ENCODE measurements at places on chromosomes 11 and 22.

DNA sequence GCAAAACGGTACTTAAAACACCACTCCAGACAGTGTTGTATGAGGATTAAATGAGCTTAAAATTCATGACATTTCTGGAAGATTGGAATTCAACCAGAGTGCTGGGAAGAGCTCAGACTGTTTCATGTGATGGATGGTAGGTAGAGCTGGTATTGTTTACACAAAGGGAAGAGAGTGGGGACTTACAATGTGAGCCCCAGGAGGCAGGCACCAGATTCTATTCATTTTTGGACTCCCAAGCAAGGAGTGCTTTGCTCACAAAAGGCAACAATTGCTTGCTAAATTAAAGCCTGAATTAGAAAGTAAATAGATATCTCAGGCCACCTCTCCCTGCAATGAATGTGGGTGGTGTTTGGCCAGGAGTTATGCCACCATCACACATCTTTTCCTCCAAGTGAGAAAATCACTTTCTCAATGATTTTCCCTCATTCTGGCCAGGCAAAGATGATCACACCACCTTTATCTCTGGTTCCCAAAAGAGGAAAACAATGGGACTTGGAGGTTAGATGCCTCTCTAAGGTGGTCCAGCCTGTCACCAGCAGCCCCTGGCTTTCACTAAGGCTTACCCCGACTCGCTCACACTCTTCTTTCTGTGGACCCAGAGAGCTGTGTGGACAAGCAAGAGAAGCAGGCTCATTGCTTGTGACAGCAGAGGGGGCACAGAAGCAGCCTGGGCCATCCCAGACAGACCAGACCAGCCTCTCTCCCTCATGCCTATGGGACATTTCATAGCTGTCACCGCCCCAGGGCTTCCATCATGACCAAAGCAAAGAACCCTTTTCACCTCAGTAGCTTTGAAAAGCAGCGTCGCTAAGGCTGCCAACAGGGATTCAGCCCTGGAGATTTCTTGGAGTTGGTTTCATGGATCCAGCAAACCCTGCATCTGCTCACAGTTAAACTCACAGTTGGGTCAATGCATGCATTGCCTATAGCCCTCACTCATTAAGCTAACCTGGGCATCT lies 63.5 kb upstream of the DRD2 start:
- DNase-seq, result no peak

GRCh38 chr22:40511604-40512003 lies 124.9 kb downstream of the MRTFA start:
- no peak for DNase-seq

DNA sequence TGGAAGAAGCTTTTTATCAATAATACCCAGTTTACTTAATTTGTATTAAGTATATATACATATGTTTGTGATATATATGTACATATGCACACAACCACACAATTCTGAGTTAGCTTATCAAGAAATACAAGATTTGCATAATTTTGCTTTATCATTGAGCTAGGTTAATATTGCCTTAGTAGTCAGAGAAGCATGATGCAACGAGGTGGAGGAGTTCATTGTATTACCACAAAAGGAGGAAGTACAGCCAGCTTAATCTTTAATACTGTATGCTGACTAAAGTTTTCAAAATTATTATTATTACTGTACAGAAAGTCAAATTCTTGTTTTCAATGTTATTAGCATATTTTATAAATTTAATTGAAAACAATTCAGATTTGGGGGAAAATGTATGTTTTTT lies 278.4 kb upstream of the PDGFD start:
- DNase-seq, result no peak

DNA sequence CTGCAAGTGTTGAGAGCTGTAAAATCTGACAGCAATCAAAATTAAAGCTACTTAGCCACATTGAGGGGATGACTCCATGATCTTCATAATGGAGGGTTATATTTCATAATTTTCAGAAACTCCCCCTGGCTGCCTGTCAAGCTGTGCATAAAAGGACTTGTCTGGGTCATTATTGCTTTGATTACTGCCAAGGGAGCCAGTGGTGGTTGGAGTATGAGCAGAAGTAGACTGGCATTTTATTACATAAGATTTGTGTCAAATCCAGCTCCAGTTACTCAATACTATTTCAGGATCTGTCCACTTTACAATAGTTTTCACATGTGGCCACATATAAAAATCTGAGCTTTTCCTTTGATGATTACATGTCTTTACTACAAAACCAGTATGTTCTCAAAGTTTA lies 108.9 kb upstream of the SLC5A12 start:
- no peak for DNase-seq

- DNase-seq, result no peak
These were observed 27.6 kb downstream of the PKNOX2 start for GRCh38 chr11:125192183-125192582.

- DNase-seq, result no peak
These were observed 7.8 kb downstream of the SEPTIN3 start for GRCh38 chr22:41976961-41977566.

GRCh38 chr11:78228467-78228866 lies 39.7 kb downstream of the USP35 start:
- DNase-seq, result peak; percentile 65

DNA sequence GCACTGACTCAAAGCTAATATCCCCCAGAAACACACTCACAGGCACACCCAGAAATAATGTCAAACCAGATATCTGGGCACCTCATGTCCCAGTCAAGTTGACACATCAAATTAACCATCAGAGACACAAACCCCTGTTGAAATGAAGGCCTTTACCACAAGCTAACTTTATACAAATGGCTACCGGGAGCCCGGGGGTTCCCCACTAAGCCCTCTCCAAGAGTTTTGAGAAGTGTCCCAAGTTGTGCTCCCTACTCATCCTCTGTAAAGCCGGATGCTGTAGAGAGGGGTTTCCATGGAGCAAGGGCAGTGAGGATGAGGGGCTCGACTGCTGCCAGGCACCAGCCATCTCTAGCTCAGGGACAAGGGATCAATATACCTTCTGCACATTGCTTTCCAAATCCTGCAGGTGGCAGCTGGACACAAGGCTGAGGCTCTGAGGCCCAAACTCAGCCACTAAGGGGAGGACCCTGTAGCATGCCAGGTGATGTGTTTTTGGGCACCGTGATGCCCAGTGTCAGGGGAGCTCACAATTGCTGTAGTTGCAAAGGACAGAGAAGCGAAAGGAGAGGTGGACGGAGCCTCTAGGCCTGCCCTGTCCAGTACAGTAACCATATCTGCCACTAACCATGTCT lies 145.7 kb downstream of the TTC17 start:
- DNase-seq, result no peak
